GM12878 (cell line): ENCODE measurements at places on chromosomes 2 and 18.

DNA sequence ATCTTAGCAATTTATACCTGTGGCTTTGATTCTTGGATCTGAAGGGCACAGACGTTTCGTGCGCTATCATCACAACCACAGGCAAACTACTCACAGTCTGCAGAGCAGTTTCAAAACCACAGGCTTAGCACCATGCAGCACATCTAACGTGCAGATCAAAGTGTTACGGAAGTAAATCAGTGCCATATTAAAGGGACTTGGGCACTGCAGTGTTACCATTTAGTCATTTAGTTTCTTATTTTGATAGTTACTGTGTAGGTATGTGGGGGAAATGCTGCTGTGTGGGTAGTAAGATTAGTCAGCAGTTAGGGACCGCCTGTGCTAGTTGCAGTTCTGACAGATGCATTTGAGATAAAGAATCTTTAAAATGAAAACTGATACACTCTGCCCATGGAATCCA, 384.0 kb downstream of the NBAS start:
- peak; percentile 91 for DNase-seq

DNA sequence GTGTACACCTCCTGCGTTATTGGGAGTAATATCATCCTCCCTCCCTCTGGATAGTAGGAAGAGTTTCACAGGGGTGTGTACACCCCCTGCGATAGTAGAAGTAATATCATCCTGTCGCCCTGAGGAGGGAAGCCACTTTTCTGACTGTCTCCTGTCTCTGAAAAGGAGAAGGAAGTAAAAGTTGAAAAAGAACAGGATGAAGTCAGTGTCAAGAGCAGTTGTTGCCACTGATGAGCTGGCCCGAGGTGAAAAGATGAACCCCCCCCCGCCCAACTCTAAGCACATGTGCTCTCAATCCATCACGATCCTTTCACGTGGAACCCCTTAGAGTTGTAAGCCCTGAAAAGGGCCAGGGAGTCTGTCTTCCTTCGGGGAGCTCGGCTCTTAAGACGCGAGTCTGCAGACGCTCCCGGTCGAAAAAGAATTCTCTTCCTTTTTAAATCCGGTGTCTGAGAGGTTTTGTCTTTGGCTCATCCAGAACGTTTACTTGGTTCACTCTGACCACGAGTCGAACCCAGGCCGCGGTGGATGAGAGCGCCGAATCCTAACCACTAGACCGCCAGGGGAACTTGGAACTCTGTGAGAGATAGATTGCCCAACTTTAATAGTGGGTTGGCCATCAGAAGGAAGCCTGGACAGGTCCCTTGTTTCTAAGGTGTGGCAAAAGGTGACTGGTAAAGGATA, 22.4 kb upstream of the NAGK start:
- DNase-seq: no peak

DNA sequence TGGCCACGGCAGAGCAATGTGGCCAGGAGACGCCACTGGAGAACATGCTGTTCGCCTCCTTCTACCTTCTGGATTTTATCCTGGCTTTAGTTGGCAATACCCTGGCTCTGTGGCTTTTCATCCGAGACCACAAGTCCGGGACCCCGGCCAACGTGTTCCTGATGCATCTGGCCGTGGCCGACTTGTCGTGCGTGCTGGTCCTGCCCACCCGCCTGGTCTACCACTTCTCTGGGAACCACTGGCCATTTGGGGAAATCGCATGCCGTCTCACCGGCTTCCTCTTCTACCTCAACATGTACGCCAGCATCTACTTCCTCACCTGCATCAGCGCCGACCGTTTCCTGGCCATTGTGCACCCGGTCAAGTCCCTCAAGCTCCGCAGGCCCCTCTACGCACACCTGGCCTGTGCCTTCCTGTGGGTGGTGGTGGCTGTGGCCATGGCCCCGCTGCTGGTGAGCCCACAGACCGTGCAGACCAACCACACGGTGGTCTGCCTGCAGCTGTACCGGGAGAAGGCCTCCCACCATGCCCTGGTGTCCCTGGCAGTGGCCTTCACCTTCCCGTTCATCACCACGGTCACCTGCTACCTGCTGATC, 4.9 kb downstream of the GPR17 start:
- DNase-seq: no peak

DNA sequence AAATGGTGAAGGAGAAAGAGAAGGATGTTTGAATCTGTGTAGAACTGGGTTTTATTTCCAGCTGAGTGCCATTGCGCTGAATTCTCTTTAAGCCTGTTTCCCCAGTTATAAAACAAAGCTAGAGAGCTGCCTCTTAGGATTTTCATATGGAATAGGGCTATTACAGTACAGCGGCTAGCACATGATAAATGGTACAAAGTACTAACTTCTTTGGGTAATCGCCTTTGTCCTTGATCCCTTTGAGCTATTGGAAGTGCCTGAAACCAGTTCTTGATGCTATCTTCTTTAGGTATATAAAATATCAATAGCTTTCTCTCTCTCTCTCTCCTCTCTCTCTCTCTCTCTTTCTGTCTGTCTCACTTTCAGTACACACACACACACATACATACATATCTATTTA, 71.3 kb downstream of the SOX11 start:
- no peak for DNase-seq

DNA sequence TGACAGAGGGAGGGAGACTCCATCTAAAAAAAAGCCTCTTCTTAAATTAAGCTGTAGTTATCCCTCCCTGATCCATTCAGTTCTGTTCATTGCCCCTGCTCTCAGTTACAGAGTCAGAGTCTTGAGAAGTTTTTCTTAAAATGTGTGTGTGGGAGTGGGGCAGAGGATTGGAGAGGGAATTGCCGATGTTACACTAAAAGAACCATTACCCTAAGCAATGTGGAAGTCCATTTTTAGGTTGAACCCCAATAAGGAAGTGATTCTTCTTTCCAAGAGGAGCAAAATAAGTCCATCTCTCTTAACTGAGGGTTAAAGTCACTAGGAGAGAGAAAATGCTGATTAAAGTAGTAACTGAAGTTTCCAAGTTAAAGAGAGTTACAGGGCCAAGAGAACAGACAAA, 21.2 kb upstream of the THOC1 start:
- no peak for DNase-seq

- no peak for DNase-seq
These were observed 1540.8 kb upstream of the PIK3C3 start for GRCh38 chr18:40414155-40414754.

DNA sequence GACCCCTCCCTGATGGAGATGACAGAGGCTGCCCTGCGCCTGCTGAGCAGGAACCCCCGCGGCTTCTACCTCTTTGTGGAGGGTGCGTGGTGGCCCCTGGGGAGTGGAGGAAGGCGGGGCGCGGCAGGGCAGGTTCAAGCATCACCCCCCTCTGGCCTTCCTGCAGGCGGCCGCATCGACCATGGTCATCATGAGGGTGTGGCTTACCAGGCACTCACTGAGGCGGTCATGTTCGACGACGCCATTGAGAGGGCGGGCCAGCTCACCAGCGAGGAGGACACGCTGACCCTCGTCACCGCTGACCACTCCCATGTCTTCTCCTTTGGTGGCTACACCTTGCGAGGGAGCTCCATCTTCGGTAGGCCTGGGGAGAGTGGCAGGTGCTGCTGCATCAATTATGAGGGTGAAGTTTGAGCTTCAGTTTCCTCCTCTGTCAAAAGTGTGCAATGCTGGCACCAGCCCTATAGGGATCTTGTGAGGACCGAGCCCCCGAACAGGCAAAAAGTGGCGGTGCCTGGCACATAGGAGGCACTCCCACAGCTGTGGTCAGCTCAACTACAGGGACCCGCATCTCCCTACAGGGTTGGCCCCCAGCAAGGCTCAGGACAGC, 2.2 kb downstream of the ALPI start:
- DNase-seq: no peak

DNA sequence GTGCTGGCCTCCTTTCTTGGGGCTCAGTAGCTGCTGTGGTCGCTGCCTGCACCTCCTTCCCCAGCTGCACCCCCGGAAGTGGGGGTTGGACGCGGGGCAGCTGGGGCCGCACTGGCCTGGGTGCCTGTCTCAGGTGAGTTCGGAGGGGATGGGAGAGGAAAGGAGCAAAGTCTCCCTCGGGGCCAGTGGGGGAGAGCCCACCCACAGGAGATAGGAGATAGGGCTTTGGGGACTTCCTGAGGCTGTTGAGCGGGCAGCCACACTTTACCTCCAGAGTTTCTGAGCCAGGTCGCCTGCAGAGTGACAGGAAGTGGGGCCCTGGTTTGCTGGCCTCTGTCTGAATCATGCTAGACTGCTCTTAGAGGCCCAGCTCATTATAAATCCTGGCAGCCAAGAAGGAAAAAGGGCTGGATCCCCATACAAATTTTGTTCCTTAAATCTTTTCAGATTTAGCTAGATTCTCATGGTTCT, 8.1 kb downstream of the MBP start:
- peak; percentile 69 for DNase-seq

GRCh38 chr2:75612862-75613243, 33.7 kb upstream of the MRPL19 start:
- no peak for DNase-seq

DNA sequence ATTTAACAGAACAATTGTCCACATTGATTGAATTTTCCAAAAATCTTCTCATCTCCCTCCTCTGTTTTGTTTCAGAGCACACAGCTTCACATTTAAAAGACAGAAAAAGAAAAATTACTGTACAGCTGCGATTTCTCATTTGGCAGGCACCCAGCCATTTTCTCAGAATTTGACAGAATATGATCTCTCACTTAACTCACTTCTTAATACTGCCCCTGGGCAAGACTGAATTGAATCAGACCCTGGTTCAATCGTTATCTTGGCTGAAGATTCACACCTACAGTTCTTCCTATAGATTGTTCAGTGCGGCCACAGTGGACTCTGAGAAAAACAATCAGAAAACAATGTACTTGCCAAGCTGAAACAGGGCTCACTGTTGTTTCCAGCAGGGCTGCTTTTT, 90.2 kb upstream of the LHCGR start:
- DNase-seq: no peak

DNA sequence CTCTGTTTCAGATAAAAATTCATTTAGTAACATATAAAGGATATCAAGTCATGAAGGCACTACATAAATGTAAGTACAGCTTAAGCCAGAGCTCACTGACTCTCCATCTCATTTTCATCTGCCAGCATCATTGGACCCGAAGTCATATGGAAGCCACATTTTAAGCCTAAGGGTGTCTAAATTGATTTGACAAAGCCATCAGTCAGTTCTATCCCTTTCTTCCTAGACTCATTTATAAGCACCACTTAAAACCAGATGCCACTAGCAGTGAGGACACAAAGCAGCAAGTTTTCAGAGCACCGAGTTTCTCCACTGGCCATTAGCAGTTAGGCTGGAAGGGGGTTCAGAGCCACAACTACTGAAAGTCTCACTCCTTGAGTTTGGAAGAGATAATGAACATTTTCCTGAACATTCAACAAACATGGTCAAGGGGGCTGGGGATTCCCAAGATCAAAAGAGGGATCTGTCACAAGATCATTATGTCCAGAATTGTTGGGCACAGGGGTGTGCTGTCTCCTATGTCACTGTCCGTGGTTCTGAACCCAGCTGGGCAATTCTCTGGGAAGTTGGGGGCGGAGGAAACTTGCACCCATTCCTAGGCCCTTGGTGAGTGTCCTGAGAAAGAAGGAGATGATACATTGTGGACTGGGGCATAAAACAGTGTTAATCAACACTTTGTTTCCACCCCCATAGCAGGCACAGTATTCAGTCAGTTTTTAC, 158.5 kb upstream of the LMAN1 start:
- no peak for DNase-seq

- DNase-seq: no peak
These were observed 112.1 kb upstream of the ARL4C start for GRCh38 chr2:234608946-234609345.

- no peak for DNase-seq
These were observed 199.2 kb downstream of the ICOS start for GRCh38 chr2:204135752-204136151.

DNA sequence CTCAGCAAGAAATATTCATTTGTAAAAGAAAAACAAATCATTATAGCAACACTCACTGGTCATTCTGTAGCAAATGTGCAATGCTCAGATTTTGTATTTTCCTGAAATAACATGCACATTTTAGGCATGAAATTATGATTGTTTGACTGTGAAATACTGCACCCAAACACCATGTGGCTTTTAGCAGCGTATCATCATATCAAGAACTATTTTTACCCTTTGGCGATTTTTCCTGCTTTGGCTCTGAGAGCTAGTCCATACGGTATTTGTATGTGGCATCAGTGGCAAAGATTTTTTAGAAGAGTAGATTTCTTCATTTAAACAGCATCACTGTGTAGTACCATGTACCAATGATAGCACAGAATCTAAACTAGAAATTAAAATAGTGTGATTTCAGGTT, 493.1 kb downstream of the NR4A2 start:
- no peak for DNase-seq

- no peak for DNase-seq
These were observed 174.6 kb downstream of the HAUS1 start for GRCh38 chr18:46278481-46279465.

GRCh38 chr18:35197296-35197695, 43.5 kb upstream of the ZNF397 start:
- no peak for DNase-seq

GRCh38 chr18:25061395-25061794, 290.6 kb downstream of the ZNF521 start:
- DNase-seq: no peak

GRCh38 chr2:69979902-69980807, 18.7 kb upstream of the ASPRV1 start:
- no peak for DNase-seq

- no peak for DNase-seq
These were observed 79.8 kb downstream of the LIMS1 start for GRCh38 chr2:108614043-108614545.

GRCh38 chr2:157420771-157421323, 23.0 kb downstream of the CYTIP start:
- DNase-seq: no peak

- peak; percentile 84 for DNase-seq
These were observed 11.9 kb downstream of the IL18R1 start for GRCh38 chr2:102367331-102367971.

GRCh38 chr2:4951368-4951767, 740.8 kb upstream of the SOX11 start:
- DNase-seq: no peak

- no peak for DNase-seq
These were observed 4.5 kb downstream of the NOL4 start for GRCh38 chr18:34220081-34220815.

- DNase-seq: no peak
These were observed 299.5 kb downstream of the DSC3 start for GRCh38 chr18:30743033-30743432.

DNA sequence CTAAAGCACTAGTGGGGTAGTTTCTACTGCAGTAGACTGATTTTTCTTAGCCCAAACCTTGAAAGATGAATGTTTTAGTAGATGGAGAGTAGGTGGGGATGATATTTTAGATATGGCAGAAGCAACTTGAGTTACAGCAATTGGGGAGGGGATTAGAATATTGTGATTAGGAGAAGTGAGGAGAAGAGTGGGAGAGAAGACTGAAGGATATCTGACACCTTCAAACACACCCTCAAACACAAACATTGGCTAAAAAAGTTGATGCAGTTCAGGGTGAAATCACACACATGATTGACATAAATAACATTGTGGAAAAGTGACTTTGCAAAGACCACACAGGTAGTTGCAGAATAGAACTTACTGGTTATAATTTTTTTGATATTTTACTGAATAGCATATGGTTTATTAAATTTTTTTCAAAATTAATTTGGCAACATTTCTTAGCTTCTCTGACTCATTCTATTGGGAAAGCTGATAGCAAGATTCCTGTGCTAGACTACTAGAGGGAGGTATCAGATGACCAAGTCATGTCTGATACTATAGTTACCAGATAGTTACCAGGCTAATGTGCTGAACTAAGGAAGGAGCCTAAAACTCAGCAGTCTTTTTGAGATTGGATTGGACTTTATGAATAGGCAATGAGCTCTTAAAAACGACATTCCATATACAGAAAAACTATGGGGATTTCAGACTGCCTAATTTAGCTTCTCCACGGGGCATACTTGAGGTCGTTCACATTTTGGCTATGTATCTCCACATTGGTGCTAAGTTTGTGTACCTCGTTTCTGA, 73.0 kb downstream of the ACTR3 start:
- no peak for DNase-seq
